NCI-H2107 (cell line): ENCODE measurements at places on chromosomes 16 and 17.

GRCh38 chr17:13398091-13398490 is 203.6 kb downstream of the HS3ST3A1 start:
- no peak for DNase-seq

GRCh38 chr17:29041091-29041490 is 1.9 kb upstream of the PIPOX start:
- no peak for DNase-seq

- DNase-seq = no peak
Measured at GRCh38 chr16:4803401-4803844, 990 bp upstream of the ROGDI start.

- DNase-seq = no peak
Measured at GRCh38 chr16:50548909-50549560, 839 bp downstream of the NKD1 start.

- no peak for DNase-seq
Measured at GRCh38 chr17:82831041-82831817, 8.6 kb downstream of the ZNF750 start.

GRCh38 chr16:6104428-6104827 is 1006.8 kb upstream of the EEF2KMT start:
- no peak for DNase-seq

DNA sequence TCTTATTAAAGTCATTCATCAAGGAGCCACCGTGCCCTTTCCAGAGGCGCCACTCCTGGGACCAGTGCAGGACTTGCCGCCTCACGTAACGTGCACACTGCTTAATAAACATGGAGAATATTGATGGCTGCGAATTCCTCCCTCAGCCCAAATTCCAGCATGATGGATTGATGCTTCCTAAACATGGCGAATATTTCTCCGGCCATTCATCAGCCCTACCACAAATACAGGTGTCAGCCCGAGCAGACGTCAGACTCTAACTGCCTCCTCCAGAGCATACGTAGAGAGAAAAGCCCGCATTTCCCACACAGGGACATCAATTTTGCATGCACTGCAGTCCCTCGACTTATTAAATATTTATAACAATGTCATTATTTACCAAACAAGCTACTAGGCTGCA is 97.0 kb downstream of the USP31 start:
- no peak for DNase-seq

GRCh38 chr17:73546114-73546513 is 98.1 kb downstream of the SDK2 start:
- DNase-seq = no peak

DNA sequence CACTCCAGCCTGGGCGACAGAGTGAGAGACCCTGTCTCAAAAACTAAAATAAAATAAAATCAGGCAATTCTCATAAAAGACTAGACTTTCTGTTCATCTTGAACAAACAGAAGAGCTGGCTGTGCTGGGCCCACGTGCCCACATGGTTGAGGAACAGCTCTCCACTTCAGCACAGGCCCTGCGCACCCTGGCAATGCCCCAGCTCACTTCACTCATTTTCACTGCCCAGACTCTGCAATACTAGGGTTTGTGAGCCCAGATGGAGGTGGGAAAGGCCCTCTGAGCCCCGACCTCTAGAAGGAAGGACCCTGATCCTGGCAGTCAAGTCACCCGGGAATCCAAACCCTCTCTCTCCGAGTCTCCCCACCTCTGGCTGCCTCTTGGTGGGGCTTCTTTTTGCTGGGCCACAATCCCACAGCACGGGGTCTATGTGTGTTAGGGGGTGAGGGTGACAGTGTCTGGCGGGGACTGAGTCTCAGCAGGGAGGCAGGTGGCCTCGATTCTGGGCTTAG is 14.8 kb downstream of the MYLK3 start:
- no peak for DNase-seq

DNA sequence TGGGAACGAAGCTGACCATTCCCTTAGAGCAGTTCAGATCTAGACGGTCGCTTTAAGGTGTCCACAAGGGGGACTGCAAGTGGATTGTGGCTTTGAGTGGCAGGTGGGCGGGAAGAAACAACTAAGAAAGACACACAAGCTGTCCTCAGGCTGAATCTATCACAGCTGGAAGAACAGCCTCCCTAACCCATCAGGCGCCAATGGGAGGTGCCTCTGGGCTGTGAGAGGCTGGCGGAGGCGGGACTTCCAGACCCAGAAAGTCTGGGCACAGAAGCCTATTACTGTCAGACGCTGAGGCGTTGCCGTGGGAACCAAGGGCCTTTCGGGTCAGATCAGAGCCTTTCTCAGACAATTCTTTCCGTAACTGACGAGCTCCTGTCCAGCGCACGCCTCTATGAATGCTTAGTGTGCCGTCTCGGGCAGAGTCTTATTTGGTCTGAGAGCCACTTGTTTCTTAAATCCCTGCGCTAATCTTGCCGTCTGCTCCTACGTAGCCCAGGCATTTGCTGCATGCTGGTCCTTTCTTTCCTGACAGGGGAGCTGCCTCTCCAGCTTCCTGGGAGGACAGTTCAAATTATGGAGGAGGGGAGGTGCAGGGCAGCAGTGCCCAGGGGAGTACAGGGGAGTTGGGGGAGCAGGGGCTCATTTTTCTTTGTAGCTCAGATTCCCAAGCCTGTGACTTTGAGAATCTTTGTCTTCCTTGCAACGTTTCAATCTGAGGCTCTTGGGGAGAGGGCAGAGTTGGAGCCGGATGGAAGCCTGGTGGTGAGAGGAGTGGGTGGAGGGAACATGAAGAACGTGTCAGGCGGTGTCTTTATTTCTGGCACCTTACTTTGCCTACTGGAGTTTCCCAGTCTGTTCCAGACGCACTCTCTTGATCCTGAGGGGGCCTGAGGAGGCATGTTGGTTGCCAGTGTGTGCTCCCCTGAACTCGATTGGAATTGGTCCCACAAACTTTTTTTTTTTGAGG is 618.7 kb downstream of the KCNJ18 start:
- no peak for DNase-seq

DNA sequence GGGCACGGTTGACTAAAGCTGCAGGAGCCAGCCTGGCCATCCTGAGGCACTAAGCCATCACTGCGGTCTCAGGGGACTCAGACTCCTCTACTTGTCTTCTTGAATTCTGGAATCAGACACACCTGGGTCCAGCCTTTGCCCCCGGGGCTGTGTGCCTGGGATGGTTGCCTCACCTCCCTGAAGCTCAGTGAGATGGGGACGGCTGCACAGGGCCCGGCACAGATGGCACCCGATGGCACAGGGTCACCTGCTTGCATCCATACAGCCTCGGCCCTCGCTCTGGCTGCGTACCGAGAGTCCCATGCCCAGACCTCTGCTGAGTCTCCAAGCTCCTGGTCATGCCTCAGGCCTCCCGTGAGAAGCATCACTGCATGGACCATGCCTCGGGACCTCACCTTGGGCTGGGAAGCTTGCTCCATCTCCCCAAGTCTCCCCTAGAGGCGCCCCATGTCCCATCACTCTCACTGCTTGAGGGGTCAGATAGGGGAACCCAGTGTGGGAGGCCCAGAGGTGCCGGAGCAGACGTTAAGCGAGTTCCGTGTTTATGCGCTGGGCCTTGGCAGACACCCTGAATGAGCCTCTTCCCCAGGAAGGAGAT is 316.3 kb downstream of the SEC14L1 start:
- DNase-seq = no peak

- DNase-seq = no peak
Measured at GRCh38 chr16:1614456-1615102, 2.4 kb downstream of the CRAMP1 start.

GRCh38 chr16:21526923-21527807 is 72.2 kb upstream of the METTL9 start:
- peak; percentile 51 for DNase-seq

- DNase-seq = no peak
Measured at GRCh38 chr17:13562271-13562800, 39.4 kb downstream of the HS3ST3A1 start.

GRCh38 chr17:77503916-77504651 is 363.3 kb downstream of the SEC14L1 start:
- no peak for DNase-seq

- no peak for DNase-seq
Measured at GRCh38 chr17:28928061-28928460, 23.3 kb downstream of the PHF12 start.

DNA sequence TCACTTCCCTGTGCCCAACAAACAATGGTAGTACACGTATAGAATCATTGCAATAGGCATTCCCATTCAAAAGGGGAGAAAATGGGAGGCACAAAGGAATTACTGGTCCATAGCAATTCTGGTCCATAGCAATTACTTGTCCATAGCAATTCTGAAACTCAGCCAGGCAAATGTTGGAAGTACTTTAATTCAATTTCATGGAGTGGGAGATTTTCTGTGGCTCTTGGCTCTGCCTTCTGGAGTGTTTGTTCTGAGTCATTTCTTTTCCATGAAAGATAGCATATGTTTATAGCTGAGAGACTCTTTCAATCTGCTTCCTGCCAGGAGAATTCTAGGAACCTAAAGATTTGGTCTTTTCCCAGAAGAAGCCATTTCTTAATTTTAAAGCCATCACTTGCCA is 182.8 kb upstream of the ELAC2 start:
- no peak for DNase-seq

DNA sequence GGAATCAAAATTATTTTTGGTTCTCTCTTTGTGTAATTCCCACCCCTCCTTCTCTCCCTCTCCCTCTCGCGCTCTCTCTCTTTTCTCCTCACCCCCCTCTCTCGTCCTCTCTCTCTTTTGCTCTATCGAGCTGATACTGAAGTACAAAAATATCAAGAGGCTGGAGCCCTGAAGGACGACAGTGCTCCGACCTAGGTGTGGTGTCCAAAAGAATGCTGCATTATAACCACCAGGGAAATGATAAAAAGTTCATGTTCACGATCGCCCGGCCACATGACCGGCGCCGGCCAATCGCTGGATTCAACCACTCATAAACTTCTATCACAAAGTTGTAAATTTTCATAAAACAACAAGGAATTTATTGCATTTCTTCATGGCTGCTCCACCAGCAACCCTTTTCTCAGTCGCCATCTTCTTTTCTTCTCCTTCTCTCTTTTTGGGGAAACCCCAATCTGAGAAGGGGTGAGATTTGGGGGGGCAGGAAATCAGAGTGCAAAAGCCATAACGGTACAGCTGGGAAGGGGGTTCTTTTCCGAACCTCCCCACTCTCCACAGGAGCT is at the start of gene HOXB6:
Gene HOXB6, minus strand, starts transcription at position 217 of the 560 bp plus-strand sequence. CDS start 6,836 bp downstream, outside the sequence.
- no peak for DNase-seq

- no peak for DNase-seq
Measured at GRCh38 chr16:69691980-69692911, 34.1 kb downstream of the NQO1 start.

DNA sequence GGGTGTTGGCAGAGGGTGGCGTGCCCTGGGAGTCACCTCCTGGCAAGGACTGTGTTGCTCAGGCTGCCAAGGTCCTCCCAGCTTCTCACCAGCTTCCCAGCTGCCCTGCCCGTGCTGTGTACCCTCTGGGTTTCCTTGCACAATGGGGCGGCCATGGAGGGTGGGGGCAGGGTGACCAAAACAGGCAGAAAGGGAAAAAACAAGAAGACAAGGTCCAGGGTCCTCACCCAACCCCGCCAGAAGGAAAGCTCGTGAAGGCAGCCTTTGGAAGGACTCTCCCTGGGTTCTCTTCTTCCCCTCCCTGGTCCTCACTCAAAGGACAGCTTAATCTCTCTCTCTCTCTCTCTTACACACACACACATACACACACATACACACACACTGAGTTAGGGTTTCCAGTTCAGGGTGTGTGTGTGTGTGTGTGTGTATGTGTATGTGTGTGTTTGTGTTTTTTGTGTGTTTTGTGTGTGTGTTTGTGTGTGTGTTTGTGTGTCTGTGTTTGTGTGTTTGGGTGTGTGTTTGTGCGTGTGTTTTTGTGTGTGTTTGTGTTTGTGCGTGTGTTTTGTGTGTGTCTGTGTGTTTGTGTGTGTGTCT is 2.0 kb downstream of the SLC13A5 start:
- no peak for DNase-seq

DNA sequence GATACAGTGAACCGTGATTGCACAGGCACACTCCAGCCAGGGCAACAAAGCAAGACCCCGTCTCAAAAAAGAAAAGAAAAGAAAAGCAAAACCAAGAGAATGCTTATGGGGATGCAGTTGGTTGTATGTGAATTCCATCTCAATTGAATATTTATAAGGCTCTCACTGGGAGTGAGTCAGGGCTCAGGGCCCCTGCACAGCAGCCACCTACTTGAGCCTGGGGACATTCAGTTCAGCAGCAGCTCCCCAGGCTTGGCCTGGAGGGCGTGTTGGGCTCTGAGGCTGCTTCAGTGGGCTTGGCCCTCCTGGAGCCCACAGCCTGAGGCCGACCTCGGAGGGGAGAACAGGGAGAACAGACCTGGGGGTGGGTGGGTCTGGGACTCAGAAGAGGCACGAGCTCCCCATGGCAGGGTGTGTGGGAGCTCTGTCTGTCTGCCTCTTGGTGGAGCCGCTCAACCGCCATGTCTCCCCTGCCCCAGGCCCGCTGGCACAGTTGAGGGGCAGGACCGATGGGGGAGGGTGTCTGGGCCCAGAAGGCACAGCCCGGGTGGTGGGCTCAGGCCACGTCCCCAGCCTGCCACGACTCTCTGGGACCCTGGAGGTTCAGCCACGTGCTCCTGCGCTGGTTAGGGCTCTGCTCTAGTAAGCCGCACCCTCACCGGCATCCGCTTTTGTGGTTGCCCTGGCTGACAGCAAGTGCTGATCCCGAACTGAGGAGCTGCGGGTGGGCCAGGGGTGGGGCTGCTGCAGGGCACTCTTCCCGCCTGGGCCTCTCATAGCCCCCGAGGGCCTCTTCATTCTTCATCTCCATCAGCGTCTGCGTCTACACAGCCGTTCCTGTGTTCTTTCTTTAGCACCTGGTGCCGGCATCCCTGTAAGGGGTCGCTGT is 24.8 kb downstream of the ZFPM1 start:
- DNase-seq = no peak

GRCh38 chr16:77739559-77739892 is 17.2 kb downstream of the NUDT7 start:
- no peak for DNase-seq

GRCh38 chr16:976389-976931 is 5.1 kb upstream of the SOX8 start:
- DNase-seq = no peak

- no peak for DNase-seq
Measured at GRCh38 chr16:68244481-68244902, 681 bp upstream of the PLA2G15 start.

- DNase-seq = no peak
Measured at GRCh38 chr17:32298298-32298697, 32.7 kb downstream of the RHBDL3 start.

DNA sequence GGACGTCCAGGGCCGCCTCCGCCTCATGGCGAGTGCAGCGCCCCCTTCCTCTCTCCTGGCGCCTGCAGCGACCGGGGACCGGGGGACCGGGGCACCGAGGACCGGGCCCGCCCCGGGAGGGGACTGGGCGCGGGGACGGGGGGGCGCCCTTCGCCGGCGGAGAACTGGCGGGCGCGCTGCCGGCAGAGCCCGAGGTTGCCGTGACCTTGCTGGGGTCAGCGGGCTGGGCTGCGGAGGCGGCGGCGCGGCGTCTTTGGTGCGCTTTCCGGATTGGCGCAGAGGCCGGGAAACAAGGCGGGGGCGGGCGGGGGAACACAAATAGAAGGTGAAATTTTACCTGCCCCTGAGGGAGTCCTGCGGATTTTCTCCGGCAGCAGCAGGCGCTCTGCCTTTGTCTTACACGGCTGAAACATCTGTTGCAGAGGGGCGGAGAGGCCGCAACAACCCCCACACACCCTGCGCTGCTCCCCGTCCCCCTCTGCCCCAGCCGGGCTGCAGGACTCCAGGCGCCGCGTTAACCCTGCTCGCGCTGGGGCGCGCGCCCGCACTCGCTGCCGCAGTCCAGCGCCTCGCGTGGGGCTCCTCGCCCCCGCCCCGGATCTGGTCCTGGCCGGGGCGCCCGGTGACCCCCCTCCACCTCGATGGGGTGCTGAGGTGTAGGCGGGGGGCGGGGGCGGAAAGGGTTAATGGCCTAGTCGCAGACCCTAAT is 53.5 kb downstream of the SREBF1 start:
- DNase-seq = peak; percentile 64

- DNase-seq = no peak
Measured at GRCh38 chr16:53651357-53651756, 52.3 kb downstream of the RPGRIP1L start.
